Psoas muscle (tissue), 8 donors: ENCODE measurements at places on chromosomes 7 and 10. TPM values are rescaled to one million over a fixed set of nuclear protein-coding genes. Genes with fewer than 3 reads are reported as not detected.

TCERG1L gene
- not detected for total RNA-seq

OR9A2 gene
- not detected for total RNA-seq

WDR91 gene
- total RNA-seq, result 4.8 TPM

GPR22 gene
- total RNA-seq, result not detected

PIK3CG gene
- 0.74 TPM for total RNA-seq

CCL26 gene
- total RNA-seq, result not detected

ADAM22 gene
- 0.86 TPM for total RNA-seq

ATP6V0A4 gene
- total RNA-seq, result not detected

DLX6 gene
- not detected for total RNA-seq

CCDC136 gene
- 9.4 TPM for total RNA-seq

SNX10 gene
- total RNA-seq, result 1.2 TPM

C7orf57 gene
- total RNA-seq, result not detected

FAM20C gene
- 40.5 TPM for total RNA-seq

FMC1 gene
- 21.3 TPM for total RNA-seq

CFAP69 gene
- total RNA-seq, result 1.5 TPM

SH2D4B gene
- not detected for total RNA-seq

GIMAP8 gene
- total RNA-seq, result 6.3 TPM

GRCh38 chr10:84563355-84563754 lies 235.0 kb downstream of the CCSER2 start:
- no peak for DNase-seq

- DNase-seq, result peak; percentile 67
Measured at GRCh38 chr10:33211106-33211878, 123.2 kb downstream of the NRP1 start.

DNA sequence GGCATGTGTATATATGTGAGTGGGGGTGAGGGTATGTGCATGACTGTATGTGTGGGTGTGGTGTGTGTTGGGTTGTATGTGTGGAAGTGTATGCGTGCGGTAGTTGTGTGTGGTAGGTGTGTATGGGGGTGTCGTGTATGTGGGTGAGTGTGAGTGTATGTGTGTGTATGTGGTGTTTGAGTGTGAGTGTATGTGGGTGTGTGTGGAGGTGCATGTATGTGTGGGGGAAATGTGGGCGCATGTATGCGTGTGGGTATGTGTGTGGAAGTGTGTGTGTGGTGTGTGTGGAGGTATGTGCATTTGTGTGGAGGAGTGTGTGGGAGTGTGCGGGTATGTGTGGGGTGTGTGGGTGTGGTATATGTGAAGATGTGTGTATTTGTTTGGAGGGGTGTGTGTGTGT lies 269.5 kb downstream of the GPR158 start:
- DNase-seq, result no peak

- DNase-seq, result no peak
Measured at GRCh38 chr7:28086198-28086597, 94.4 kb downstream of the JAZF1 start.

DNA sequence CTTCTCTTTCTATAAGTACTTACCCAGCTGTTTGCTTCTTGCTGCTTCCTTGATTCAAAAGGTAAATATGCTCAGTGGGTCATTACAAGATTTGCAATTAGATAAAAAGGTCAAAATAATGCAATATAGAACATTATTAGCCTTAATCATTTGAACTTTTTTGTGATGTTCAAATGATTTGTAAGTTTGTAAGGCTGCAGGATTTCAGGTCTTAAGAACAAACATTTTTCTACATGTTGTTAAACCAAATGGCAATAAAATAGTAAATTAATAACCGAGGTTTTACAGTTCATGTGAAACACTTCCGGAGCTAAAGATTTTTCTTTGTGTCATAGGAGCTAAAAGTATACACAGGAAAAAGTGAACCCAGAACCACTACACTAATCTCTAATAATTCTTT lies 16.2 kb upstream of the SCIN start:
- DNase-seq, result no peak

- no peak for DNase-seq
Measured at GRCh38 chr10:118330295-118331076, 11.6 kb downstream of the FAM204A start.

DNA sequence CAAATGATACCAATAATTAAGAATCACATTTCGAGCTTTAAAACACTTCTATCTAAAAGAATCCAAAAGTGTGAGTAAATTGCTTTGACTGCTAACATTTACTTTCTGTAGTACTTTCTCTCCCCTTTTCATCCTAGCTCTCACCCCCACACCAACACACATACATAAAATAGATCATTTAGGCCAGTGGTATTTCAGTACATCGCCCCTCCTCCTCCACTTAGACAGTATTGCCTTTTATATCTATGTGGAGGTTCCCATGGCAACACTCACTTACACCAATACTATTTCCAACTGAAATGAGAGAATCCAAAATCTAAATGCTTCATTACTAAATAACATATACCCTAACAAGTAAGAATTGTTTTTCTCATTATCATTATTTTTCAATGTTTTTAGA lies 58.9 kb downstream of the HIBADH start:
- DNase-seq, result no peak

- DNase-seq, result no peak
Measured at GRCh38 chr7:15315678-15316077, 246.1 kb downstream of the AGMO start.

DNA sequence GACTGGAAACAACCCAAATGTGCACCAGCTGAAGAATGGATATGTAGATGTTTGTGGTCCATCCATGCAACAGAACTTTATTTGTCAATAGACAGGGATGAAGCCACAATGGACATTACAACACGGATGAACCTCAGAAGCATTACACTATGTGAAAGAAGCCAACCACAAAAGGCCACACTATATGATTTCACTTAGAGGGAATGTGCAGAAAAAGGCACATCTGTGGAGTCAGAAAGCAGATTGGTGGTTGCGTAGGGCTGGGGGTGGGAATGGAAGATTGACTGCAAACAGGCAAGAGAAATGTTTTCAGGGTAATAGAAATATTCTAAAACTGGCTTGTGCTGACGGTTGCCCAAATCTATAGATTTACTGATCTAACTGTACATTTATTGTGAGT lies 34.3 kb upstream of the WASHC2A start:
- DNase-seq, result no peak

- DNase-seq, result no peak
Measured at GRCh38 chr7:140074780-140075179, 12.0 kb upstream of the PARP12 start.

DNA sequence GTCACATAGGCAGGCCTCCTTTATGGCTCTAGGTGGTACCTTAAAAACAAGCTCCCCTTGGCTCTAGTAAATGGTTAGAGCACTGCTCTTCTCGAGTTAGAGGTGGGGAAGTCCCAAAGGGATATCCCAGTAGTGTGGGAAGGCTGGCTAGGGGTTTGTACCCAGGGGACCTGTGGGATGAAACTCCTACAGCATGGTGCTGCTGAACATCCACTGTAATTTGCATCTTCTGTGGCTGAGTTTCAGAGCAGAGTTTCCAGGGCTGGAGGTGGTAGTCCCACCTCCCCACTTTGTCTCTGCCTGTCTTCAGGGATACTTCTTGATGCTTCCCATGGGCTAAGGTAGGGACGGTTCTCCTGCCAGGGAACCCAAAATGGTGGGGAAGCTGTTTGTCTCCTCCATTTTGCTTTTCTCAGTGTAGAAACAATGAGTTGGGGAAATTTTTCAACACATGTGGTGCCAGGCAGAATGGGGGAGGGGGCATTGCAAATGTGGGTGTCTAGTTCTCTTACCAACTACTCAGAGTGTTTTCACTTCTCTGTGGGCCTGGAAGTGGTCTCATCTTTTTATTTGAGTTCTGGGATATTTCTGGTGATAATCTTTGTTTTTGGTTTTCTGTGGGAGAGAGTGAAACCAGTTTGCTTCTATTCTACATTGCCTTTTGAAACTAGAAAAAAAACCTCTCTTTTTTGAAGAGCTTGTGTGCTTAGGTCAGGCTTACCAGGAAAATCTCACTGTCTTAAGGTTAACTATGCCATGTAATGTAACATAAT lies 36.3 kb downstream of the SCART1 start:
- DNase-seq, result no peak

GRCh38 chr10:49360271-49361177 lies 35.4 kb downstream of the DRGX start:
- DNase-seq, result no peak

DNA sequence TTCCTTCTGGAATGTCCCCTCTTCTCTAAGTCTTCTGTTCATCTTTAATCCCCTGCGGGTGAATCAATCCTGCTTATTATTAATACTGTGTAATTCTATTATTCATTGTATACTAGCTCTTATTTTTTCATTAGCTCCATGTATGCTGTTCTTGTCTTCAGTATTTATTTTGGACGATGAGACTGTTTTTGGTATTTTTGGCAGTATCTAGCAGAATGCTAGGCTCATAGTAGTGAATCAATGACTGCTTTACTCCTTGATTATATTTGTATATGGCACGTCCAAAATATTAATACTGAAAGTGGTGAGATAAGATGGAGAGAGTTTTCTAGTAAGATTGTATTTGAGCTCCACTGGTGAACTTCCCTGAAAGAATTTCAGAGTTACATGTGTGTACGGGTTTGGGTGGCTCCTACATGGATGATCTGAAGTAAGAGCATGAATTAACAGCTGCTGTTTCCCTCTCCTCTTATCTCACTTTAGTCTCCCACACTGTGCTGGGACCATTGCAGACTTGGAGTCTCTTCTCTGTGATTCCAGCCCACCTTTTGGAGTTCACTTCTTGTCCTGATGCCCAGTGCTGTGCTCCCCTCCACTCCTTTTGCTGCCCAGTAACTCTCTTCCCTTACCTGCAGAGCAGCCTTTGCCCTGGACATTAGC lies 226.0 kb downstream of the CDK14 start:
- DNase-seq, result no peak

DNA sequence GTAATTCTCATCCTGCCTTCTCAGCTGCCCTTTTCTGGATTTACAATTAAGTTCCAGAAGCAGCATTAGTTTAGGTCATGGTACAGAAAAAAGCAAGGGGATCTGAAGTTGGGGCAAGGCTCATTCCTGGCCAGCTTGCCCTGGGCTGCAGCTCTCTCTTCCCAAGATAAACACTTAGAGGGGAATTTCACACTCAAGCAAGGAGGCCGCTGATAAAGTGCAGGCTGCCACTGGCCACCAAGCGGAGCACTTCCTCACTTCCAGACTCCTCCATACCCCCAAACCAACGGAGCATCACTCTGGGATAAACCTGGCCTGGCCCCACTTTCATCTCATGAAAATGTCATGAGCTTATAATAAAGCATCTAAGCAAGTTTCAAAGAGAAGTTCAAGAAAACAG lies 445.5 kb upstream of the MKI67 start:
- DNase-seq, result no peak

GRCh38 chr7:81638198-81638597 lies 131.6 kb downstream of the HGF start:
- DNase-seq, result no peak

DNA sequence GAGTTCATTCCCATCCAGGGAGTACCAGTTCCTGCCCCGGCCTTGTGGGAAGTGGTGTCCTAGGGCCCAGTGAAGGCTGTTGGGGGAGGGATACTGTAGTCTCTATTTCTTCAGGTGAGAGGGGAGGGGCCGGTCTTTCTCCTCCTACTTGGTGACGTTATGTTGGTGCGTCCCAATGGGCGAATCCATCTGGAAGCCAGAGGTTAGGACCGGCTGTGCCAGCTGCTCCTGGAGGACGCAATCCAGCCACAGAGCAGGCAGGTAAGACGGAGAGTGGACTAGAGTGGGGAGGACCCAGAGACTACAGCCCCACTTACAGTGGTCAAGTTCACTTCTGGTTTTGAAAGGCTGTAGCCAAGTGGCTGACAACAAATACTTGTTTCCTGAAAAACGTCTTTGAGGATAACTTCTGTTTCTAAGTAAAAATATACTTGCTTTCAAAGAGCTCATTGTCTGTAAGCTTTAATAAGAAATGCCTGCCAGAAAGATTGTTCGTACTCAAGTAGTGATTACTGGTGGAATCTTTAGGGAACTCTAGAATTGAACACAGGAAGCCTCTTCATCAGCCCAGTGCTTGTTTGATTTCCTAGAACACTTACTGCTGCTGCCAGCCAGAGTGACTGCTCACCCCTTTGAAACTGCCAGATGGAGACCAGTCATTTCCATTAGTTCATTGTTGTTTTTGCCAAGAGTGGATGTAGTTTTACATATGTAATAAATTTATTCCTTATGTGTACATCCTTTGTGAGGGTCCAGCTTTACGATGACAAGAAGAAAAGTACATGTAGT lies 25.4 kb downstream of the RBM33 start:
- DNase-seq, result no peak

- no peak for DNase-seq
Measured at GRCh38 chr7:104643587-104644217, 315.3 kb downstream of the LHFPL3 start.

DNA sequence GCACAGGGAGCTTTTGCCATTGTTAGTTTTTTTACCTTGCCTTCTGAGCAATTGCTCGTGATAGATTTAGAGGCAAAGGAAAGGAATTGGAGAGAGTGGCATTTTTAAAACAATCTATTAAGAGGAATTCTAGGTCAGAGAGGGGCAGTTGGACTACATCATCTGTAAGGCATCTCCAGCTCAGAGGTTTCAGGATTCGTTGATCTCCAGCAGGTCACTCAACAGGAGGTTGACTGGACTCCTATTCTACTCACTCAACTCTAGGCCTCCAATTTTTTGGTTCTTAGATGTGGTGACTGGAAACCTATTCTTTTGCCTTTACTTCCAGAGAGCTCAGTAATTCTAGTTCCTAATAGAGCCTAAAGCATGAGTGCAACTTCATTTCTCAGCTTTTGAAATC lies 42.8 kb downstream of the TBXAS1 start:
- no peak for DNase-seq

DNA sequence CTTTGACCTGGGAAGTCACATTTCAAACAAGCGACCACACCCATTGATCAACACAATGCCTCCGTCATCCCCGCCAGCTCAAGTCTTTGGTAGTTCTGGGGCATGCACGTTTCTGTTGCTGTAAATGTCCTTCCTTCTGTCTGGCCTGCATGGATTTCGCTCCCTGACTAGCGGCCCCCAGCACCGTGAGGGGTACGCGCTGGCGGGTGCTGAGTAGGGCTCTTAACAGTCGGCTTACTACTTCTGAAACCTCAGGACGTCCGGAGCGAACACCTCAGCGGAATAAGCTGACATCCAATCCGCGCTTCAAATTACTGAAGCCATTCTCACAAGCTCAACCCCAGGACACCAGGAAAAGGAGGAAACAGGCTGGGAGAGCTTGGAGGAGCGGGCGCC lies 505 bp downstream of the NUDCD3 start:
- DNase-seq, result no peak

GRCh38 chr10:71392292-71392691 lies 4.4 kb upstream of the CDH23 start:
- no peak for DNase-seq

- no peak for DNase-seq
Measured at GRCh38 chr10:110420401-110421193, 77.1 kb upstream of the DUSP5 start.

DNA sequence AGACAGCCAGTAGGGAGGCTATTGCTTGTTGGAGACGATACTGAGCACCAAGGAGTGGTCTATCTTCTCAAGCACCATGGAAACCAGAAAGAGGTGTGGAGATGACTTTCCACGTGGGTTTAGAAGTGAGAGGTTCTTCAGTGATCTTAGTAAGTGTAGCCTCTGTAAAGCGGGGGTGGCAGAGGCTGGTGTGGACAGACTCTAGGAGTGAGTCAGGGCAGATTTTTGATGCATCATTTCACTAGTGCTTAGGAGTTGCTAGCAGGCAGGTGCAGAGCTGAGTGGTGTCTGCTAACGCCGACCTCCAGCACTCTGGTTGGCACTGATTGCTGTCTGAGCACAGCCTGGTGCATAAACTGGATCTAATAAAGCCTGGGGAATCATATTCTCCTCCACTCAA lies 78.4 kb upstream of the ADO start:
- DNase-seq, result no peak

- no peak for DNase-seq
Measured at GRCh38 chr10:67812007-67812406, 26.0 kb downstream of the DNAJC12 start.

- DNase-seq, result no peak
Measured at GRCh38 chr10:50540069-50540825, 83.5 kb downstream of the SGMS1 start.
